Left ventricle myocardium inferior (tissue), 1 donor: ENCODE measurements at places on chromosomes 4 and X. TPM values are rescaled to one million over a fixed set of nuclear protein-coding genes. Genes with fewer than 3 reads are reported as not detected.

- no peaks in the 10 kb centered on the region for H3K27me3 ChIP-seq
- DNase-seq, result no peak
- peak overlapping the region; percentile 92 for H3K4me3 ChIP-seq
- peaks cover 13% of the 10 kb centered on the region for H3K36me3 ChIP-seq
- H3K4me1 ChIP-seq, result peaks cover 47% of the 10 kb centered on the region
These were observed 552 bp upstream of the AFF1 start for GRCh38 chr4:86934147-86934770.

GRCh38 chr4:166144607-166145006, 271.6 kb downstream of the TLL1 start:
- no peak overlapping the region for H3K4me3 ChIP-seq
- H3K4me1 ChIP-seq, result no peaks in the 10 kb centered on the region
- no peak for DNase-seq

DNA sequence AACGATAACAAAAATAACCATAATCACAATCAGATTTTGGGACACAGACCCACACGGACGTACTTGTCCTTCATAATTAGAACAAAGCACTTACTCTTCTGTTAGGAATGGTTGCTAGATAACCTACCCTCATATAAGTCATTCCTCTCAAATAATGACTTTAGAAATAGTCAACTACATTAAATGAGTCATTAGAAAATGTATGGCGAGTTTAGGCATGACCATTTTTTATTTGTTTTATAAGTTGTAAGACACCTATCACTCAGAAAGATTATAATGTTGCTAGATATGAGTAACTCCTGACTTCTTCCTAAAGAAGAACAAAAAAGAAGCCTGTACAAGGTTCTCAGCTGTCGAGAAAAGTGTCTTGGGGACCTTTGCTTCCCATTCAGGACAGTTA, 1637.5 kb upstream of the PCDH7 start:
- DNase-seq, result no peak
- H3K27me3 ChIP-seq, result no peaks in the 10 kb centered on the region
- no peaks in the 10 kb centered on the region for H3K36me3 ChIP-seq

DNA sequence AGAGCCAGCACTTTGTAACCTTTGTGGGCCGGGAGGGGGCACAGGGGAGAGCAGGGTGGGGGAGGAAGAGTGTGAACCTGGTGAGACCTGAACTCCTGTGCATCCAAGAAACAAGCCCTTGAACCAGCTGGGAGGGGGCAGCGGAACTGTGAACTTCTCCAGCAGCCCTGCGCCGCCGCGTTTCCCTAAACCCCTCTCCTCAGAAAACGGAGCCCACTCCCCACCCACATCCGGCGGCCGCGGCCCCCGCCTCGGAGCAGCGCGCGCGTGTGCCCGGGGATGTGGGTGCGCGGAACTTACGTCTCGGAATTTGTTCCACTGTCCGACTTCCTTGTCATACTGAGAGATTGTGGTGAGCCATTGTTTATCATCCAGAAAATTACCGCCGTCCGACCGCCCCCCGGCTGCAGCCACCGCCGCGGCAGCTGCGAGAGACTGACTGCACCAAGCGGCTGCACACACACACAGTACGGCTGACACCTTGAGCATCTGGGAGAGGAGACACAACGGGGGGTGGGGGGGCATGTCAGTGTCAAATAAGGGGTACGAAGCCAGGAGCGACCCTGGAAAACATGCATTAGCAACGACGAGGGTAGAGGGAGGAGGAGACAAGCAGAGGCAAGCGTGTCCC, 494 bp downstream of the SPOCK3 start:
- H3K4me1 ChIP-seq, result peaks cover 14% of the 10 kb centered on the region
- DNase-seq, result no peak
- no peaks in the 10 kb centered on the region for H3K36me3 ChIP-seq
- H3K27ac ChIP-seq, result no peak overlapping the region

MAMLD1 gene
- 1.8 TPM for total RNA-seq

DNA sequence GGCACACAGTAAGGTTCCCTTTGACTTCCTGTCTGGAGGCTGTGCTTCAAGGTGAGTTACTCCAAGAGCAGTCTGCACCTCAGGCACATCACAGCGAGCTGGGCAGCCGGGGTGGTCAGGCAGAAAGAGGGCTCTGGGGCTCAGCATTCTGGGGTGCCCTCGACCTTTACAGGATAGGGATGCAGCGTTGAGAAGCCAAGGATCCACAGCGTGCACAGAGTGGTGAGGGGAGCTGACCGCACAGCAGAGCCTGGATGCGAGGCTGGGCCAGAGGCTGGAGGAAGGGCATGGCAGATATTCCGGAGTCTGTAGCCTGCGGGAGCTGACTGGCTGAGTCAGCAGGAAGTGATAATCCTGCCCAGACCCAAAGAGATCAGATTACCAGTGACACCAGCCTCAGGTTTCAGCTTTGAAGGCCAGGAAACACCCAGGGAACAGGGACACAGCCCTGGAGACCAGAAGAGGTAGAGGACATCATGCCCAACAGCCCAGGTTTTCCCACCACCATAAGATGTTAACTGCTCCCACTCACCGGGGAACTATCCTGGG, 38.4 kb upstream of the PDLIM3 start:
- no peak overlapping the region for H3K27ac ChIP-seq
- H3K36me3 ChIP-seq, result no peaks in the 10 kb centered on the region
- peaks cover 27% of the 10 kb centered on the region for H3K4me1 ChIP-seq
- H3K27me3 ChIP-seq, result no peaks in the 10 kb centered on the region
- DNase-seq, result no peak

KIAA0232 gene
- total RNA-seq, result 82.5 TPM

AMMECR1 gene
- 0.91 TPM for total RNA-seq

GRCh38 chrX:115896362-115896761, 274.2 kb upstream of the AGTR2 start:
- DNase-seq, result no peak
- H3K4me1 ChIP-seq, result no peaks in the 10 kb centered on the region
- no peaks in the 10 kb centered on the region for H3K27me3 ChIP-seq
- H3K27ac ChIP-seq, result no peak overlapping the region
- H3K4me3 ChIP-seq, result no peak overlapping the region

DNA sequence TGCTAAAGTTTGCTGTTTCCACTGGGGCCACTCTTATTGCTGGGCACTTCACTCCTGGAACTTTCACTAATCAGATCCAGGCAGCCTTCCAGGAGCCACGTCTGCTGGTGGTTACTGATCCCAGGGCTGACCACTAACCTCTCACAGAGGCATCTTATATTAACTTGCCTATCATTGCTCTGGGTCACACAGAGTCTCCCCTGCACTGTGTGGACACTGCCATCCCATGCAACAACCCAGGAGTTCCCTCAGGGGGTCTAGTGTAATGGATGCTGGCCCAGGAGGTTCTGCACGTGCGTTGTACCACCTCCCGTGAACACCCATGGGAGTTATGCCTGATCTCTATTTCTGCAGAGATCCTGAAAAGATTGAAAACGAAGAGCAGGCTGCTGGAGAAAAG, 41.8 kb upstream of the IQSEC2 start:
- peaks cover 8% of the 10 kb centered on the region for H3K4me1 ChIP-seq
- no peaks in the 10 kb centered on the region for H3K36me3 ChIP-seq
- H3K4me3 ChIP-seq, result no peak overlapping the region
- DNase-seq, result no peak

GRCh38 chrX:155144926-155145325, 71.3 kb upstream of the VBP1 start:
- no peaks in the 10 kb centered on the region for H3K36me3 ChIP-seq
- H3K27ac ChIP-seq, result no peak overlapping the region
